ENCODE measurements at places on chromosomes 7 and 10.

GRCh38 chr7:110210941-110211608, 879.9 kb upstream of the LRRN3 start:
- no peak for DNase-seq

DNA sequence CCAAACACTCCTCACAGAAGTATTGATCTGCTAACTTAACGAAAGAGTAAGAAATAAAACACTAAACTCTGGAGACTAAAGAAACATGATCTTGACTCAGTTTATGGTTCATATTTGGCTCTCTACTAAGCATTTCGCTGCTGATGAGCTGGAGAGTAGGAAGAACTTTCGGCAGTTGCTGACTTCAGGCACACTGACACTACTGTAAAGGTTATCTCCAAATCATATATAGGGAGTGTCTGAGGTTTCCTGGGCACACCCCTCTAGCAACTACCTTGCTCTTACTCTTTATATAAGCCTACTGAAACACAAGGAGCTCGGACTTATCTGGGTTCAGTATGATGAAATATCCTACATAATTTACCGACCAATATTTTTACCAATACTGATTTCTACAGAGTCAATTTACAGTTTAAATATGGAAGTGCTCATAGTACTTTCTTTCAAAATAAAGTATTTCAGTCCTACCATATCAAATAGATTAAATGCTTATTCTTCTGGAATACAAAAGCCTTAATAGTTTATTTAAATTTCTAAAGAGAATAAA, 39.5 kb downstream of the ERCC6 start:
- DNase-seq, result no peak

- DNase-seq, result no peak
These were observed 15.7 kb upstream of the ZMIZ1 start for GRCh38 chr10:79053081-79053434.

GRCh38 chr7:741191-741671, 14.2 kb upstream of the PRKAR1B start:
- no peak for DNase-seq

- peak; percentile 89 for DNase-seq
These were observed 107.0 kb upstream of the BTBD16 start for GRCh38 chr10:122164023-122164601.

DNA sequence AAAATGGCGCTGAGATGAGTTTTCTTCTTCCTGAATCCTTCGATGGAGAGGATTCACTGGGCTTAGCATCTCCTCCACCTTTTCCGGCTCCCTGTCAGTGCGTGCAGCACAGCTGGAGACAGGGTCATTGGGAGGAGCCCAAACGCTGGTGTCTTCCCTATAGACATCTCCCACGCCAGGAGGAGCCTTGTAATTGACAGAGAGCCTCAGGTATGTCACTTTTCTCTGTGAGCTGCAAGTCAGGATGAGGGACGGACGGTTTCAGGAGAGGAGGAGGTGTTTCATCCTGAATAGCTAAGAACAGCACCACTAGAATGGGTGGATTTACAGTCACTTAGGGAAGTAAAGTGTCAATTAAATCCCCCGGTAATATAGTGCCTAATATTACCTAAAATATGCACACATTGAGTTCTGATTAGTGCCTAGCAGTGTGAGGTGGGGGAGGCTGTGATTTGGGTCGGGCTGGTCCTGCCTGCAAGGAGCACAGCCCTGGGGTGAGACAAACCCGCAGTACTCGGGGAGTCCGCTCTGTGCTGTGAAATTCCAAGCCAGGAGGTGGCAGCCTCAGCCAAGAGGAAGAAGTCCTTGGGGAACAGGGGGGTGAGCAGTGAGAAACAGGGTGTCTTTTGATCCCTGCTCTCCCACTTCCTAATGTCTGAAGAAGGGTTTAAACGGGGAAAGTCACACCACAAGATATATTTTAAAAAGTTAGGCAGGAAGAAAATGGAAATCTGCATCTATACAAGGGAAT, 28.2 kb downstream of the IL15RA start:
- DNase-seq, result no peak

DNA sequence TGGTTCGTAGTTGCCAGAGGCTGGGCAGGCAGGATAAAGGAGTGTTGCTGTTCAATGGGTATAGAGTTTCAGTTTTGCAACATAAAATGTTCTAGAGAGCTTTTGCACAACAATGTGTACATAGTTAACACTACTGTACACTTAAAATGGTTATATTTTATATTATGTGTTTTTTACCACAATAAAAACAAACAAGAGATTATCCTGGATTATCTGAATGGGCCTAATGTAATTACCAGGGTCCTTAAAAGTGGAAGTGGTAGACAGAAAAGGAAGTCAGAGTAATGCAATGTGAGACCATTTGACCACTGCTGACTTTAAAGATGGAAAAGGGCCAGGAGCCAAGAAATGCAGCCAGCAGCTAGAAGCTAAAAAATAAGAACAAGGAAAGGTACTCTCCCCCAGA, 159.7 kb downstream of the SGMS1 start:
- no peak for DNase-seq

GRCh38 chr7:148982654-148983199, 45.6 kb downstream of the PDIA4 start:
- DNase-seq, result peak; percentile 81

All from retina (tissue), 1 donor.